ENCODE measurements at places on chromosomes 3 and 15.
A peak's percentile ranks its signal among the peaks of the same experiment; 100 is the strongest.

GRCh38 chr3:108159865-108160264 lies 62.4 kb downstream of the IFT57 start:
- no peak for DNase-seq

GRCh38 chr3:115518100-115518852 lies 105.0 kb upstream of the GAP43 start:
- DNase-seq: no peak

DNA sequence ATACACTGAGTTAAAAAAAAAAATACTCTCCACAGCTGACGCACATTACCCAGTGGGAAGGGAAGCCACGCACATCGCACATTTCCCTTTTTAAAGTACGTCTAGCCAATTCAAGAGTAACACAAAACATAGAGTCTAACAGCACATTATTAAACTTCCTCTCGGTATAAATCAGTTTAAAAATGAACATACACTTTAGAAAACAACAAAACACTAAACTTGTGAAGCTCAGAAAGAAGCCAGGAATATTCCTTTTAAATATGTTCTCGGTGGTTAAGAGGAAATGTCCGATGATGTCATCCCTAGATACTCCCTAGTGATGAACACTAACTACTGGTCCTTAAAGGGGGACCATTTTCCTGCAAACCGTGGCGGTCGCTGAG lies 721 bp downstream of the MYEF2 start:
- DNase-seq: peak; percentile 69

GRCh38 chr15:42033214-42033873 lies 12.5 kb upstream of the PLA2G4E start:
- no peak for DNase-seq

- peak; percentile 31 for DNase-seq
Observed at GRCh38 chr3:100184948-100185570, 70.8 kb upstream of the FILIP1L start.

- no peak for DNase-seq
Observed at GRCh38 chr3:9902372-9903237, at the start of gene IL17RE. IL17RE (plus strand) TSS chr3:9902848; CDS start chr3:9902933, 85 bp downstream.

- DNase-seq: no peak
Observed at GRCh38 chr3:125058959-125059358, 3.2 kb upstream of the HEG1 start.

GRCh38 chr3:15453991-15454625 lies 26.7 kb downstream of the EAF1 start:
- no peak for DNase-seq

GRCh38 chr3:20353286-20353685 lies 167.3 kb upstream of the SGO1 start:
- no peak for DNase-seq

DNA sequence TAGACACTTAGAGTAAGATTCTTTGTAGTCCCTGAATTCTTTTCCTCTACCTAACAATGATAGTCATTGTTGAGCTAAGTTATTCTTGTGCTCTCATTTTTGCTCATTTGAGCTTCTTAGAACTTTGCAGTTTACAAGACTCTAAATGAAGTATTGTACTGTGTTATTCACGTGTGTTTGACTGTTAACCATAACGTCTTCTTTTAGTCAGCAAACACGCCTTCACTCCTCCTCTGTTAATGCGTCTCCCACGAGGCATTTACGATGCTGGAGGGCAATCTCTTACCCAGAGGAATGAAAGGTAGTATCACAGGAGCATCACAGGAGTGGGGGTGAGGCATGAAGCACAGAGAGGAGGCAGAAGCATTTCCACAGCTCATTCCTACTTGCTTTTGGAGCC lies 14.8 kb upstream of the P2RY14 start:
- DNase-seq: no peak

DNA sequence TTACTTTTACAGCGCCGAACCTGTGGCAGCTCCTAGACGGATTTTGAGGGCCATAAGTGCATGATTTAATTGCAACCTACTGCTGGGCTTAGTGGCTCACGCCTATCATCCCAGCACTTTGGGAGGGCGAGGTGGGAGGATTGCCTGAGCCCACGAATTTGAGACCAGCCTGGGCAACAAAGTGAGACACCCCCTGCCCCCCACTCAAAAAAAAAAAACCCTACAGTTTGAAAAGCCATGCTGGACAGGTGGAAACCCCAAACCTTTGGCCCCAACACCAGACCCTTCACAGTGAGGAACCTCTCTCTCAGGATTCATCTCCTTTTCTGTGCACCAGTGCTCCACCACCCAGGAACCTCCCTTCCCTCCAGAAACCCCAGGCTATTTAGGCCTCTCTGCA lies 1.1 kb upstream of the CDC25A start:
- no peak for DNase-seq

DNA sequence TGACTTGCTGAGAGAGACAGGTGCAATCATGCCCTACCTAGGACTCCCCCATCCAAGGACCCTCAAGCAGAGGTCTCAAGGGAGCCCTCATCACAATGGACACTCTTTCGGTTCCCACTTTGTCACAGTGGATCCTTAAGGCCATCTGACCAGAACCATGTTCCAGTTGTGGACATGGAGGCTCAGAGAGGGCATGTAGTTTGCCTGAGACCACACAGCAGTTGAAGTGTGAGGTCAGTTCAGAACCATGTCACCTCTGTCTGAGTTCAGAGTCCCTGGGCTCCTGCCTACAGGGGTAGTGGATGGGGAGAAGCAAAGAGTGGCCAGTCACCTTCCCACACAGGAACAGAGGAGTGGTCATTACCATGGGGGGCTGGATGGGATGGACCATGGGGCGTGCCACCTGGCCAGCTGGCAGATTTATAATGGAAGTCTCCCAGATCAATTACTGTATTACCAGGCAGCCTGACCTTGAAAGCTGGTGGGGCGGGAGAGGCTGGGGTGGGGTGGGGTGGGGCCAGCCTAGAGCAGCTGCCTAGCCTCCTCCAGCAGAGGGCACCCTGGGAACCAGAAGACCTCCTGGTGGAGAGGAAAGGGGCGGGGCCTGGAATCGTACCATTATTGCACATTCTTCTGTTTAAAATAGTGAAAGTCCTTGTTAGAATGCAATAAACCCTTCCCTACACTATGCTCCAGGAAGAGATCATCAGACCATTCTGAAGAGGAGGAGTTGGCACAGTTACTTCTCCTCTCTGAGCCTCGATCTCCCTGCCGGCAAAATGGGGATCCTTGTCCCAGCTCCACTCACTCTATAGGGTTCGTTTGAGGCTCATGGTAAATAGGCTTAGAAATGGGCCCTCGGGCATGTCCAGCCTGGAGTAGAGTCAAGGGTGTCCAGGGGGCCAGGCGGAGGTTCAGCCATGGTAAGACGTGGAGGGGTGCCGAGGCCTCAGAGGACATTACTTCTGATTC lies 26.9 kb upstream of the LINGO1 start:
- peak; percentile 68 for DNase-seq

DNA sequence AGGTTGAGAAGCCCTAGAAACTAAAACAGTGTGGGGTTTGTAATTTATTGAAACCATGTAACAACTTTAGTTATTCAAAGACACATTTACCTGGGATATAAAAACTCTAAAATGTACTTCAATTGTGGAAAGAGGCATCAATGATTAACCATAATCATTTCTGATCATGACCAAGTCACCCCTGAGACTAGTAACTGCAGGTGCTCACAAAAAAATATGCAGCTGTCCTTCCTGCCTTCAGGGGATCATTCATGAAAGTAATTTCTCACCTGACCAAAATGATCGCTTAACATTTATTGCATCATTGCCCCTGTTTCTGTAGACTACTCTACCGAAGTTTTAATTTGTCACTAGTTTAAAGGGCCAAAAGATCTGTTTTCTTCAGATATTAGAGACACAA lies 9.0 kb downstream of the ACP3 start:
- DNase-seq: no peak

- no peak for DNase-seq
Observed at GRCh38 chr3:51297333-51297732, 87.8 kb upstream of the MANF start.

DNA sequence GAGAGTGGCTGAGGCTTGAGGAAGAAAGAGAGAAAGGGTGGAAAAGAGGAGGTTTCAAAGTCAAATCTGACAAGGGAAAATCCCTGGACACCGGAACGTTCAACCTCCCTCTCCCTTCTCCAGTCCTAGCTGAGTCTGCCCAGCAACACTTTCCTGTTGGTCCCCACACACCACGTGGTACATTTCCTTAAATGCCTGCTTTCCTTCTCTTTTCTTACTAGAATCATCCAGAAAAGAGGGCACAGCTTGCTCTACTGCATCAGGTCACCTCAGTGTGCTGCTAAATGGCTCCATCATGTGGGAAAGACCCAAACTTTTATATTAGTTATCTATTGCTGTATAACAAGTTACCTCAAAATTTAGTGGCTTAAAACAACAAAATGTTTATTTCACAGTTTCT lies 181.2 kb downstream of the NECTIN3 start:
- DNase-seq: no peak

DNA sequence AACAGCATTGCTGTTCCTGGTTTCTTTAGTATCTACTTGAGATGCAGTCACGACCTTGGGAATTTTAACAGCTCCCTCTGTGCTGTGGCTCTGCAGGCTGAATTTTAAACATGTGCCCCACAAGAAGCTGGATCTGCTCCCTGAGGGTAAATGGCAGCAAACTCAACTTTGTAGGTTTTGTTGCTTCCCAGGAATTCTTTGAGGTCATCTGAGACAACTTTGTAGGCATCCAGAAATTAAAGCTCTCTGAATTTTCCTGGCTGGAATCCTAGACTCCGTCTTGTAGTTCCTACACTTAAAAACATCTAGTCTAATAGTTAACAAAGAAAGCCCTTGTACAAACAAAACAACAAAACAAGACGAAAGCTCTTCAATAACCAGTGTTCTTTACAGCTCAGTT lies 366.3 kb downstream of the FEZF2 start:
- DNase-seq: no peak

GRCh38 chr3:186444974-186445373 lies 82.9 kb upstream of the DGKG start:
- DNase-seq: no peak

DNA sequence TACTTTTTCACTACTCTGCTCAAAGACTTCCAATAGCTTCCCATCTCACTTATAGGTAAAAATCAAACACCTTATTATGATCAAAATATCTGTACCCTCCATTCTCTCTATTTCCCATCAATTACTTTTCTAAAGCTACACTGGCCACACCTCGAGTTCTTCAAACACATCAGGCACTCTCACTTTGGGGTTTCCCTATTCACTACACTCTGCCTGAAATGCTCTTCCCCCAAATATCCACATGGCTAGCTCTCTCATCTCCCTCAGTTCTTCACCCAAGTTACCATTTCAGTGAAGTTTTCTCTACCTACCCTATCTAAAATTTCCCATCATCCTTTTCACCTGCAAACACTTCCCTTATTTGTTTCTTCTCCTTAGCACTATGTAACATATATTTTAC lies 14.8 kb downstream of the UBE3A start:
- no peak for DNase-seq

DNA sequence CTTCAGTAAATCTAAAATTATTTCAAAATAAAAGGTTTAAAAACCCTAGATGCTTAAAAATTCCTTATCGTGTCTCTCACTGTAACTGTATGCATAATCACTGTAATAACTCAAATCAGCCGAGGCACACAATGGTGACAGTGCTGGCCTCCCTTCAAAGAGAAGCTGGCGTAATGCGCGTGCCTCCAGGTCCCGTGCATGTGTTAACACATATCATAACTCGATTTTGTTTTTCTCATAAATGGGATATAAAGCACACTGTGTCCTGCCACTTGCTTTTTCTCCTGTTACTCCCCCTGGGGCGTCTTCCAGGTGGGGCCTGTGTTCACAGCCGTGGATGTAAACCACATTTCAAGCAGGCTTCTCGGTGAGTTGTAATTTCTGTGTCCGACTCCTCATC lies 56.0 kb downstream of the TPRA1 start:
- DNase-seq: no peak

DNA sequence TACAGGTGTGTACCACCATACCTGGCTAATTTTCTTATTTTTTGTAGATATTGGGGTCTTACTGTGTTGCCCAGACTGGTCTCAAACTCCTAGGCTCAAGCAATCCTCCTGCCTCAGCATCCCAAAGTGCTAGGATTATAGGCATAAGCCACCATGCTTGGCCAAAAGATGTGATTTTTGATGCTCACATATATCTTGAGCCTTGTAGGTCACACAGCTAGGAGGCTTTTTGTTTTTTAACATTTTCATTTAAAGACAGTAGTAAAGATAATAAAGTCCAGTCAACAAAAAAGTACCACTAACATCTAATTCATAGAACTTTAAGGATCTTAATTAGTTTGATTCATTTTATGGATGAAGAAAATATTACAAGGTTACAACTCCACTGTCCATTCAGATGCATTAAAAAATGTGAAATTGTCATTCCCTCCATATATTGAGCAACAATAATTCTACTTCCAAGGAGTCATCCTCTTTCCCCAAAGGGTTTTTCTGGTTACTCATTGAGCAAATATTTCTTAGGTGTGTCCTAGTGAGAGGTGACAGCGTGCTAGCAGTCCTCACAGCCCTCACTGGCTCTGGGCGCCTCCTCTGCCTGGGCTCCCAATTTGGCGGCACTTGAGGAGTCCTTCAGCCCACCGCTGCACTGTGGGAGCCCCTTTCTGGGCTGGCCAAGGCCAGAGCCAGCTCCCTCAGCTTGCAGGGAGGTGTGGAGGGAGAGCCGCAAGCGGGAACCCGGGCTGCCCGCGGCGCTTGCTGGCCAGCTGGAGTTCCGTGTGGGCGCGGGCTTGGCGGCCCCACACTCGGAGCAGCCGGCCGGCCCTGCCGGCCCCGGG lies 8.3 kb upstream of the TASOR start:
- no peak for DNase-seq

DNA sequence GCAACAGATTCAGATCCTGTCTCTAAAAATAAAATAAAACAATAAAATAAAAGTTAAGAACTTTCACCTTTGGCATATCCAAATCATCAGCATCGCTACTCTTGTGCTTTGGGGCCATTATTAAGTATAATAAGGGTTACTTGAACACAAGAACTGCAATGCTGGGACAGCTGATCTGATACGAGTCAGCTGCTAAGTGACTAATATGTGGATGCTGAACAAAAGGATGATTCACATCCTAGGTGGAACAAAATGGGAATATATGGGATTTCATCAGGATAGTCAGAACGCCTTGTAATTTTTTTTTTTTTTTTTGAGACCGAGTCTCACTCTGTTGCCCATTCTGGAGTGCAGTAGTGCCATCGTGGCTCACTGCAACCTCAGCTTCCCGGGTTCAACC lies 29.7 kb downstream of the BUB1B start:
- DNase-seq: no peak

DNA sequence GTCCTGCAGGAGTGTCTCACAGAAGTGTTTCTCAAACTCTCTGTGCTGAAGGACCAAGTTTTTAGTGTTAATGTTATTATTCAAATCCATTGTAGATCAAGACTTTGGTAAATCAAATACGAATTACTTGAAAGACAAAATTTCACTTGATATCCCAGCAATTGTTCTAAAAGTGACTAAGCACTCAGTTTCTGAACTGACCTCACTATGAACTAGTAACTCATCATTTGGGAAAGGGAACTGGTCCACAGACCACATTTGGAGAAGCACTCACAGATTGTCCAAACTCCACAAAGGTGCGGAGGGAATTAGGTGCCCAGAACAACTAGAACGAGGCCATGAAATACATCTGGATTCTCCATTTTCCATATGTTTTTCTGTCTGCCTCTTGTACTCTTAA lies 25.6 kb downstream of the FAM43A start:
- DNase-seq: no peak
